NCI-H2029 treated with DMSO at 0.1 percent for 48 hours (cell line): ENCODE measurements at places on chromosomes 3 and 15.
A peak's percentile ranks its signal among the peaks of the same experiment; 100 is the strongest.

GRCh38 chr15:58479941-58480340 lies 48.1 kb downstream of the LIPC start:
- no peak for DNase-seq

DNA sequence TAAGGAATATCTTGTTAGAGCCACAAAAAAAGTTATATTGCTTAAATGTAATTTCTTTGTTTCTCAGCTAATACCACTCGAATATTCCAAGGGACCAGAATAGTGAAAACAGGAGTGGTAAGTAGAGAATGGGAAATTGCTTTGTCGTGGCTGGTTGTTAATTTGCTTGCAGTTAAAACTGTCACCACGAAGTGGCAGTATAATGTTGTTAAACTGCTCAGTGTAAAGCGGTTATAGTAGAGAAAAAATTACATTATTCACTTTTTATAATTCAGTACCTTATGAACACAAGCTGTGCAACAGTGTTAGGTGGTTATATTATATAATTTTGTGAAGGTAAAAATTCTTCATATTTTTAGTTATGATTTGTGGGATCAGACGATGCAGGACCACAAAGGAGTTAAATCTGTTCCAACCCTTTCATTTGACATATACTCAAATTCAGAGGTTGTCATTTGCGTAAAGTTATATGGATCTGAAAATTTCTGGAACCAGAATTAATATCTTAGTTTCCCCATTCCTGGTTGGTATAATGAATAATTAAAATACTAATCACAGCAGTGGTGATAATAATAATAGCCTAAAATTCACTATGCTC lies 171.8 kb downstream of the FEZF2 start:
- DNase-seq, result no peak

DNA sequence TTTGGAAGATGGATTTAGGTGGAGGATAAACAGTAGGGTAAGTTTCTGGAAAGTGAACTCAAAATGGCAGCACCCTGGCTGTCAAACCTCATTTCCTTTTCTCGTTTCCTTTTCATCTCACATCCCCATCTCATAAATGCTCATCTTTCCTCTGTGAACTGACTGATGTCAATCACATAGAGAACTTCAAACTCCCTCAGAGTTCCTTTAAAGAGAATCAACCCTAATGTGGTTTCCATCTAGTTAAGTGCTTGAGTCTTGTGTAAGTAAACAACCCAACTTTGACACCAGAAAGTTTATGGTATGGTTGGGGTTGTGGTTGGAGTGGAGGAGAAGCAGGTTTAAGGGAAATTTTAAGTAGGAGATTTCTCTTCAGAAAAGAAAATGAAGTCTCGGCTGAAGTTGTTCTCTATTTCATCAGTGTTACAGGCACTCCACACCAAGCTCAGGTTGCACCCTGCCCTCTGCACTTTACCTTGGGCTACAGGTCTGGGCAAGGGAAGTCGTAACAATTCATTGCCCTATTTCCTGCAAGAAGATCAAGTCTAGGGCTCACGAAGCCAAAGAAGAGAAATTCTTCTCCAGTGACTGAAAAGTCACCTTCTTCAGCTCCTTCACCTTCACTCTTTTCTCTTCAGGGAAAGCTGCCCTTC lies 34.4 kb upstream of the TNIK start:
- no peak for DNase-seq

- no peak for DNase-seq
Measured at GRCh38 chr3:113783980-113784379, 37.1 kb downstream of the ATP6V1A start.

DNA sequence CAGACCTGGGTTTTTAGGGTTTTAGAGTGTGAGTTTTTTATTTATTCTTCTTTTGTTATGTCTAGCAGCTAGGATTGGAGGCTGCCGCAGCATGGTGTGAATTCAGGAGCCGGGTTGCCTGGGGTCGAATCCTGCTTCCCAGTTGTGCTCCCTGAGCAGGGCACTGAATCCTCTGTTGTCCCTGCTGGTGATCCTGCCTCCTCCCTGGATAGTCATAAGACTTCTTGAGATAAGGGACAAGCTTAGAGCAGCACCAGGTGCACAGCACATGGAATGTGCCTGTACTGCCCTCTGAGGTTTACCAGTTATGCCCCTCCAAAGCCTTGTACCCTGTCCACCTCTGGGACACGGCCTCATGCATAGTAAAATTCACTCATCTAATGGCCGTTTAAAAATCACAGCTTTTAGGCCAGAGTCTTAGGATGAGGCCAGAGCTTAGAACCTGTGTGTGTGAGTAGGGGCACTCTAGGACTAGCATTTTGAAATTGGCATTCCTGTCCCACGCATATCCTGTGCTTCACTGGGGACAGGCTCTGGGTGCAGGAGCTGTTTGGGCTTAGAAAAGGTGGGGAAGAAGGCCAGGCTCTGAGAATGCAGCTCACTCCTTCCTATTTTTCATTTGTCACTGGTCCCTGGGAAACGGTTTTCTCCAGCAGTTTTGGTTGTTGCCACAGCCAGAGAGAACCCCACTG lies 47.7 kb downstream of the CHCHD6 start:
- no peak for DNase-seq

DNA sequence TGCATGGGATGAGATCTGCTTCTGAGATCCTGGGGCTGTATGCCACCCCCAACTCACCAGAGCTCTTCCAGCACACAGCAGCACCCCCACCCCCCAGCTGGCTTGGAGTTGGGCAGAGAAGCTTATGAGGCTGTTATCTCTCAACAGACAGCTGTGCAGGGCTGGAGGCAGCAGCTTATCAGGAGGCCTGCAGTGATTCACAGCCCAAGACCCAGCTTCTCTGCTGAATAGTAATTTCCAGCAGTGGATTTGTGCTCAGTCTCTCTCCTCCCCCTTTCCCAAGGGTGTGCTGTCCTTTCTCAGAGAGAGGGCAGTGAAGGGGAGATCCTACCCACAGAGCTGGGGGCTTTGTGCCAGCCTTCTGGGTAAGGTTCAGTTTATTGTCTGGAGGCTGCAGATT lies 2.1 kb downstream of the RPP25 start:
- no peak for DNase-seq

DNA sequence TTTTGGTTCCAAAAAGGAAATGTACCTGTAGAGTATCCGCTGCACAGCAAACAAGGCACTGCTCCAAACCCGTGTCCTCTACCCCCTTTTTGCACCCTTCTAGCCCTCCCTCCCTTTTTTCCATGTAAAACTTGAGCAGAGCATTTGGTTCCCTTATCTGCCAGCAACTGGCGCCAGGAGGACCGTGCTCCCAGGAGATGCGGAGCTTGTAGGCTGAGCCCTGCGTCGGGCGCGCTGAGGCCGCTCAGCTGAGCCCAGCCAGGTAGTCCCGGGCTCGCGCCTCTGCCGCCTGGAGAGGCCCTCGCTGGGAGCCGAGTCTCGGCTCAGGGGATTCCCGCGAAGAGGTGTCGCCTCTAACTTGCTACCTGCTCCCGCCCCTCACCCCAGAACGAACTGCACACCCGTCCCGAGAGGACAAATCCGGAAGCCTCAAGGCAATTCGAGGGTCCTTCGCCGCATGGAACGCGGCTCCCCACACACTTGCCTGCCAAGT lies 575 bp downstream of the TRPM7 start:
- no peak for DNase-seq

GRCh38 chr15:101193120-101193644 lies 58.7 kb downstream of the CHSY1 start:
- DNase-seq, result no peak

DNA sequence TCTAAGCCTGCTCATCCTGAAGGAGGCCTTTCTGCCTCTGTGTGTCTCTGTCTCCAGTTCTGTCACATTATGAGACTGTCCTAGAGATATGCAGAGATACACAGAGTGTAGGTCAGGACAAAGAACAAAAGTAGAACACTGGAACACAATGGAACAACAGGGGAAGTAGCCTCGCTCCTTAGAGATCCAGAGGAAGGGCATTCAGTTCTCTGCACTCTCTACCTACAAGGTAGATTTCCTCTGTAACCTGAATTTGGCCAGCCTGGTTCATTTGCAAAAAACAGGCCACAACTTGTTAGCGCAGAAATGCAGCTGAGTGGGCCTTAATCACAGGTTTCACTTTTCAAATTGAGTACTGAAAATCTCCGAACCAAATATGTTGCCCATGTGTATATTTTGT lies 19.4 kb downstream of the NEK10 start:
- DNase-seq, result no peak

GRCh38 chr15:48592933-48593332 lies 52.6 kb downstream of the FBN1 start:
- no peak for DNase-seq

DNA sequence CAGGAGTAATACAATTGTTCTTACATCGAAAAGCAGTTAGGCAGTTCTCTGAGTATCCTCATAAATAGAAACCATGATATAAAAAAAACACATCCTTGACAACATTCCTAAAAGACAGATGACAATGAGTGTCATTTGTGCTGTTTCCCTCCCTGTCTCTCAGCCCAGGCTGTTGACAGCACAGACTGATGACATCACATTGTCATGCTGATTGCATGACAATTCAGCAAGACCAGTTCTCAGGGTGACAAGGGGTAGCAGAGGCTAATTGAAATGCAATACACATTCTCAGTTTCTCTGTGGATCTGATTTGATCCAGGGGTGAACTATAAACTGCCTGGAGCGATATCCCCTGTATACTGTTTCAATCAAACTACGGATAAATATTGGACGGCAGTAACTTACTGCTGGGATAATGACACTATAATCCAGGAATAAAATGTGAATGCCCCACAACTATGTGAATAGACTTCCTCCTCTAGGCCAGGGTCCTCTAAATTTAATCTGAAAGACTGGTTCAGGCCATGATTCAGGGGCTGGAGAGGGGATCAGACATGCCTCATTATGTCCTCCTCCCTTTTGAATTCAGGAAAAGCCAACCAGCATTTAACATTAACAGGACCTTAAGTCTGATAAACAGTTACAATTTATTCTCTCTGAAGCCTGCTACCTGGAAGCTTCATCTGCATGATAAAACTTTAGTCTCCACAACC lies 16.7 kb upstream of the EIF1B start:
- no peak for DNase-seq

- peak; percentile 78 for DNase-seq
Measured at GRCh38 chr3:115469649-115470048, 153.7 kb upstream of the GAP43 start.

GRCh38 chr3:167772992-167773391 lies 37.5 kb downstream of the SERPINI1 start:
- DNase-seq, result no peak

DNA sequence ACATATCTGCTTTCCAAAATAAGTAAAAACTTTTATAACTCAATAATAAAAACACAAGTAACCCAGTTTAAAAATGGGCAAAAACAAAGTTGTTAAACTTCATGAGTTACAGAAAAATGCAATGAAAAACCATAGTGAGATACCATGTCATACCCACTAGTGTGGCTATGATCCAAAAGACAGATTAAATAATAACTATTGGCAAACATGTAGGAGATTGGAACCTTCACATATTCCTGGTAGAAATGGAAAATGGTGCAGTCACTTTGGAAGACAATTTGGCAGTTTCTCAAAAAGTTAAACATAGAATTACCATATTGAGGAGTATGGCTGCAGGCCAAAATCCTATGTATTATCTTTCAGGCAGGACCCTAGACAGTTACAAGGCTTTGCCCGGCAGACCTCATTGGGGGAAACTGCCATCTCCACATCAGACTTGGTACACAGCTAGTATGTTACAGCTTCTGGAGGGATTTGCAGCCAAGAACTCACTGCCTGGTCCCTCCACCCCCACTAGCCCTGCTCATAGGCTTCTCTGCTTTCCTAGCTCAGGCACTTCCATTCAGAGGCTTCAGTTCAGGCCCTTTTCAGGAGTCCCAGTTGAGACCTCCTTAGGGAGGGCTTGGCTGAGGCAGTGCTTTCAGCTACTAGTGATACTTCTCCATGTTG lies 147.8 kb downstream of the NEK10 start:
- DNase-seq, result no peak

DNA sequence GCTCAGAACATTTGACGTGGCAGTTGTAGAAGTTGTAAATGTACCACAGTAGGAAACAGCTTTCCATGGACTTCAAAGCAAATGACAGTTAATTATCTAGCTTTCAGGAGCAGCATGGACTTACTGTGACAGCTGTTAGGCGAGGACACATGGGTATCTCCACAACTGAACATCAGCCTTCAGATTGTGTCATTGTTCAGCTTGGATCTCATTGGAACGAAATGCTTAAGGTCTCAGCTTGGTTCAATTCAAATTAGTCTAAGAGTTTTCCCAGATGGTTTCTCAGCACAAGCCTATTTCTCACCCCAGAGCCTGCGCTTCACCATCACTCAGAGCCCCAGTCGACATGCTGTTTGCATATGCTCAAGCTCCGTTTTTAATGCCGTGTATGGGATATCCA lies 21.1 kb upstream of the GYG1 start:
- no peak for DNase-seq

- DNase-seq, result no peak
Measured at GRCh38 chr3:20890111-20890519, 704.1 kb upstream of the SGO1 start.
